ENCODE measurements at places on chromosomes 11 and 22.

DNA sequence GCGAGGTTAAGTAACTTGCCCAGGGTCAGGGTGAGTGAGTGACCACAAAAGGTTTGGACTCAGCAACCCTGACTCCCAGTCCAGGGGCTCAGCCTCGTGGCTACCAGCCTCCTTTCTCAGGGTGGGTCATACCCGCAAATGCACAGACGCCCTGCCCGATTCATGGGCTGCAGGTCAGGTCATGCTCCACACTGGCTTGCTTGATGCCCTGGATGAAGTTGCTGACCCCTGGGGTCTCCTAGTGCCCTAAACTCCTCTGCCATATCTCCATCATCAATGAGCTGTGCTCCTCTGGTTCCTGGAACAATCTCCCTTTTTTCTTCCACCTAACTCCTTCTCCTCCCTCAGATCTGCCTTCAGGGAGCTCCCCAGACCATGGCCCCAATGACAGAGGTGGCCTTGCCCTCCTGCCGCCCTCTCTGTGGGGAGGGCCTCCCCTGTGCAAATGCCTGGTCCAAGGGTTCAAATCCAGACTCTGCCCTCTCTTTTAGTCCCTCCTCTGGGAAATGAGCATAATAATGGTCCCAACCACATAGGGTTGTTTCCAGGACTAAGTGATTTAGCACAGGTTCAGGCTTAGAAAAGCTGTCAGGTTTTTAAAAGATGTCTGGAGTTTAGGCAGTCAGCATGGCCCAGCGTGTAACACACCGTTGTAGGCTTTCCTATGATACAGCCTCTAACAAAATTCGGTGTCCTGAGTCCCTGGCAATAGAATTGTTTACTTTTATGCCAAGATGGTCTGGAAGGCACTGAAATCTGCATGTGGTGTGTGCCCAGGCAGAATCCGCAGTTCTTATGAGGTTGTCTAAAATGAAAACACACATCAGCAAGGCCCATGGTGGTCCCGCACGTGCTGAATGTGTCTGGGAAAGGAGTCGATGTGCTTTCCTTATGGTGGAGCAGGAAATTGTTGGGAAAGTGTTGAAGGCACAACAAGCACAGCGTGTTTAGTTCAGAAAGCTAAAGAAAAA is 63.6 kb downstream of the CD82 start:
- DNase-seq, result no peak

DNA sequence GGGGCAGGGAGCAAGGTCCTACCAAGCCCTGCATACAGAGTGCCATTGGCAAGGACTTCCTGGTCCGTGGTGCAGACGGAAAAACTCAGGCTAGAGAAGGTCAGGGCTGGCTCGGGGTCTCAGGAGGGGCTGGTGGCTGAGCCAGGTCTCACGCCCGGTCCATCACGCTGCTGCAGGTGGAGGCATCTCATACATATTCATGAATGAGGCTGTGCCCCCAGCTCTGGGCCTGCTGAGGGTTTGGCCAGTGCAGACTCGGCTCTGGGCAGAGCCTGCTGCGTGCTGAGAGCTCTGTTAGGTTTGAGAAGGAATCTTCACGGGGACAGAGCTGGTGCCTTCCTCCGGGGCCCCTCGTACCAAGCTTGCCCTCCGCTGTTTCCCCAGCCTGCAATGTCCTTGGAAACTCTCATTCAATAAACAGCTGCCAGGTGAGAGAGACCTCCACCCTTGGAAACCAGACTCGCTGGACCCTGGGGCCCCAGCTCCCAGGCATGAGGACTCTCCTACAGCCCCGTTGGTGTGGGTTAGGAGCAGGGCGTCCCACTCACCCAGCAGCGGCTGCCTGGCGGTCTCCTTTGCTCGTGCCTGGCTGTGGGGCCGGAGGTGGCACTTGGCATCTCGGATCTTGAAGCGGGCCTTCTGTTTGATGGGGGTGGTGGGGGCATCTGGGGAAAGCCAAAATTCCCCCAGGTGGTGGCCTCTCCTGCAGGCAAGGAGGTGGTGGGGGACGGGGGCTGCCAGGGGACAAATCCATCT is 33.9 kb upstream of the TTLL12 start:
- no peak for DNase-seq

DNA sequence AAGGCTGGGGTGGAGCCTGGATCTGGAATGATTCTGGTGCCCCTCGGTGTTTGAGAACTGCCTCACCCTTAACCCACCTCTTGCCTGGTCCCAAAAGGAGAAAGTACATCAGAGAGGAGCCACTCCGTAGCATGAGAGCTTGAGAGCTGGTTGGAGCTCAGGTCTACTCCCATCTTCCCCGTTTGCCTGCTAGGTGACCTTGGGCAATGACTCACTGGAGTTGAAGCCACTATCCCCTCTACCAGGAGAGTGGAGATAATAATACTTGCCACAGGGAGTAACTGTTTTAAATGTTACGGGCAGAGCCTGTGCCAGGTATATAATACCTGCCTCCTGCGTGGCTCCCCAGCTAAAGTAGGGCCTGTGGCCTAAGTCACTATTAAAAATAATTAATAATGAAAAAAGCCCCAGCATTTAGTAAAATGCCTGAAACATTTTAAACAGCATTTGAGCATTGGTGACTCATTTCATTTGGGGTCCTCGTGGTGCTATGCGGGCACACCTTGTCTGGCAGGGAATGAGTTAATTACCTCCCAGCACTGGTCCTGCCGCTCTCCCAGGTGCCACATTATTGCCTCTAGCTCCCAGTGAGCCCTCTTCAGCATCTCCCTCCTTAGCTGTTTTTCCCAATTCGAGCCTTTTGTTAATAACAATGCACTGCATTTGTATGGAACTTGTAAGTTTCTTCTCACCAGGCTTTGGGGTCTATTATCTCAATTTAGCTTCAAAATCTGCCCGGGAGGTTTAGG is 22.5 kb downstream of the CYTH4 start:
- DNase-seq, result no peak

DNA sequence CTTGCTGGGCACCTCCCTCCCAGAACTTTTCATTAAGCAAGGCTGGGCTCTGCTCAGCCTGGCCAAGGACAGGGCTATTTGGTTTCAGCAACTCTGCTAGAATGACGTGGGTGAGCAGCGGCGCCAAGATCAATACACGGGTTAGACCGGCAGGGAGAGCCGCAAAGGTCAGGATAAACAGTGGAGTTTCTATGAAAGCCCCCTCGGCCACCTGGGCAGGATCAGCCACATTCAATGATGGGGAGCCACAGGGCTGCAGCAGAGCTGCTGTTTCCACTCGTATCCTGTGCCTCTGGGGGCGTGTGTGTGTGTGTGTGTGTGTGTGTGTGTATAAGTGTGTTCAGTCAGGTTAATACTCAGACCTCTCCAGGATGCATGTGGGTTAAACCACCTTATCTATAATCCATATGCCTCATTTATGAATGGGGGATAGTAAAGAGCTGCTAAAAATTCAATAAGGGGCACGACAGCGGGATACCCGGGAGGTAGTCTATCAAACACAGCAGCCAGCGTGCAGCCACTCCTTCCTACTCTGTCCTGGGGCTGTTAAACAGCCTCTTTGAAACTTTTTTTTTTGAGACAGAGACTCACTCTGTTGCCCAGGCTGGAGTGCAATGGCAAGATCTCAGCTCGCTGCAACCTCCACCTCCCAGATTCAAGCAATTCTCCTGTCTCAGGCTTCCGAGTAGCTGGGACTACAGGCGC is 34.8 kb downstream of the MYH9 start:
- DNase-seq, result no peak

DNA sequence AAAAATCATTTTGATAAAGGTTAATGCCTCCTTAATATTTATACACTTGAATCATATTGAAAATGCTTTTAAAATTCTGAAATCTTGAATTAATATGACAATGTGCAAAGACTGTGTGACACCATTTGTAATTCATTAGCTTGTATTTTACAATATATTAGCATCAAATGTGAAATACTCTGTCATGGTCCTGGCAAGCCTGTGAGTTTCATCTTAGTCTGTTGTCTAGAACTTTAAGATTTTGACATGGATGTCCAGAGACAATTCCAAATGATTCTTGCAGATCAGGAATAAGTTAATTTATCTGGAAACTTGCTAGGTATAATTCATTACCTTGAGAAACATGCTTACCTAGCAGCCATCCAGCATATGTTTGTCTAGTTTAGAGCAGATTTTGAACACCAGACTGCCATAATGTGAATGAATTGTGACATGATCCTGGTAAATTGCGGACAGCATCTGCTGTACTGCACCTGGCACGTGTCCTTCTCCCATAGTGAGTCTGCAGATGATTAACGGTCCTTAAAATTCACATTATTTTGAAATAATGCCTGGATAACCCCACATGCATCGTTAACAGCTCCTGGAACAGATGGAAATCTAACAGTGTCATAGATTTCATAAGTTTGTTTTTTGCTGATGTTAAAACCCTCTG is 34.5 kb upstream of the DEUP1 start:
- DNase-seq, result no peak

DNA sequence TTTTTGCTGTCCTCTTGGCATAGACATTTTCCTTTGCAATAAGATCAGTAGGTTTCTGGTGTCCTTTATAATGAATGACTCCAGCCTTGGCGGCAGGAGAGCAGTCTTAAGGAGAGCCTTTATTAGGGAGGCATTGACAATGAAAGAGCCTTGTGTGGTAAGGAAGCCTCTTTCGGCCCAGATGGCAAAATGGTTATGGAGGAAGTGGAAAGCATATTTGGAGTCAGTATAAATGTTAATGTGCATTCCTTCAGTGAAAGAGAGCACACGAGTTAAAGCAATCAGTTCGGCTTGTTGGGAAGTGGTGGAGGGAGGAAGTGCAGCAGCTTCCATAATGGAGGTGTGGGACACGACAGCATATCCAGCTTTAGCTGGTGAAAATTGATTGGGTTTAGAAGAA is 18.1 kb upstream of the ANO1 start:
- no peak for DNase-seq

DNA sequence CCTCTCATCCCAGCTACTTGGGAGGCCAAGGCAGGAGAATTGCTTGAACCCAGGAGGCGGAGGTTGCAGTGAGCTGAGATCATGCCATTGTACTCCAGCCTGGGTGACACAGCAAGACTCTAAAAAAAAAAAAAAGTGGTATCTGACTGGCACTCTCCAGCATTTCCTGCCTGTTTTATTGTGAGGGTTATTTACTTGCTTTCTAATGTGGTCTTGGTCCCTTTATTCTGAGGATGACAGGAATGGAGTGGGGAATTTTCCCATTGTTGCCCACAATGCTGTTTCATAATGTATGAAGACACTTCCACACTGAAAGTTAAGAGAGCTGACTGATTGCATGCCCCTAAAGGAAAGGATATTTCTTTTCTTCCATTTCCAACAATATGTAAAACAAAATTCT is 286.5 kb upstream of the MTNR1B start:
- DNase-seq, result no peak

DNA sequence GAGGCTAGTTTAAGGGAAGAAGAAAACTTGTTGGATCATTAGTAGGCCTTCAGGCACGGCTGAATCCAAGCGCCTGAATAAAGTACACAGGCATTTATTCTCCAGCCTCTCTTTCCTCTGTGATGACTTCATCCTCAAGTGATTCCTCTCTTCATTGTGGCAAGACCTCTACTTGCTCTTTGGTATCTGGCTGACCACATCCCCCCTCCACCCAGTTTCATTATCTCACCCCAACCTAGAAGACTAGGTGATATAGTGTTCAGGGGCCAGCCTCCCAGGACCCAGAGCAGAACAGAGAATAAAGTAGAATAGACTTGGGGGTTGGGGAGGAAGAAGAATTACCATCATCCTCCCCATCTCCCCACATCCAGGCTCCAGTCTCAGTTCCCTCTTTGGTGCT is 189.3 kb downstream of the MIAT start:
- DNase-seq, result no peak

DNA sequence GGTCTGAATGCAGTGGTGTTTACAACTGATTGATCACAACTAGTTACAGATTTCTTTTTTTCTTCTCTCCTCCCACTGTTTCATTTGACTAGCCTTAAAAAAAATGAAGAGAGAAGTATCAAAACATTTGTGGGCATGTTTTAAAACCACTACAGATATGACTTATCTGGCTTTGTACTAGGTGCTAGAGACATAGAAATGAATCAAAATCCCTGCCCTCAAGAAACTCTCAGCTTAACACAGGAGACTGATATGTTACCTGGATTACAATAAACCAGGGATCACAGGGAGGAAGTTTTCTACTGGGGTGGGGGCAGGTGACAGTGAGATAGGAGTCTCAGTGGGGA is 25.2 kb upstream of the CTR9 start:
- no peak for DNase-seq

DNA sequence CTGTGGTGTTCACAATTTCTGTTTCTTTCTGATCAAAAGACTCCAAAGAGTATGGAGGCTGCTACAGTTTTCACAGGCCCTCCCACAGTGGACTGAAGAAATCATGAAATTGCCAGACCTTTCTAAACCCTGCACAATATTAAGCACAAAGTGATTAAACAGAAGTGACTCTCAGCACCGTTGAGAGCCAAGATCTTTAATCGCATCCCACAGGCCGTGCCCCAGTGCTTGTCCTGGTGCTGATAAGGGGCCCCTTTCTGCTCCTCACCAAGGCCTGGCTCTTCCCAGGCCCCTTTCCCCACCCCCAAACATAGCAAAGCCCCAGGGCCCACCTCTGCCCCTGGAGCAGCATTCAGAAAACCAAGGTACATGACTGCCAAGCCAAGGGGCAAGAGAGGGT is 57.4 kb upstream of the BMAL1 start:
- no peak for DNase-seq
